ENCODE measurements at places on chromosomes 7 and 10.

- no peak for DNase-seq
These were observed 252.9 kb upstream of the ZMIZ1 start for GRCh38 chr10:78815702-78816334.

GRCh38 chr10:12583891-12584595, 234.7 kb downstream of the CAMK1D start:
- no peak for DNase-seq

GRCh38 chr7:93316730-93317129, 84.6 kb downstream of the VPS50 start:
- DNase-seq: no peak

DNA sequence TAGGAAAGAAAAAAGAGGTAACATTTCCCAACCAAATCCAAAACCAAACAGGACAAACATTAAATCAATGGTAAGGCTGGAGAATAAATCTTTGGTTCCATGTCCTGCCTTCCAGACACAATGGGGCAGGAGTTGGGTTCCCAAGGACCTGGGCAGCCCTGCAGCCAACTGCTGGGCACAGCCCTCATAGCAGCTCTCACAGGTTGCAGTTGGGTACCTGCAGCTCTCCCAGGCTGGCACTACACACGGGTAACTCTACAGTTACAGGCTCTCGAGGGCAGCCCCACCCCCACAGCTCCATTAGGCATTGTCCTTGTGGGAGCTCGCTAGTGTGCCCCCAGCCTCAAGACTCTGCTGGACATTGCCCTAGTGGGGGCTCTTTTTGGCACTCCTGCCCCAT, 7.5 kb downstream of the GRB10 start:
- DNase-seq: no peak

- no peak for DNase-seq
These were observed 144.7 kb downstream of the GRK5 start for GRCh38 chr10:119352042-119352441.

GRCh38 chr7:155360495-155361345, 63.0 kb downstream of the INSIG1 start:
- no peak for DNase-seq

- no peak for DNase-seq
These were observed 41.7 kb upstream of the OPALIN start for GRCh38 chr10:96400465-96400864.

GRCh38 chr10:125333769-125334168, 173.4 kb upstream of the CTBP2 start:
- no peak for DNase-seq

DNA sequence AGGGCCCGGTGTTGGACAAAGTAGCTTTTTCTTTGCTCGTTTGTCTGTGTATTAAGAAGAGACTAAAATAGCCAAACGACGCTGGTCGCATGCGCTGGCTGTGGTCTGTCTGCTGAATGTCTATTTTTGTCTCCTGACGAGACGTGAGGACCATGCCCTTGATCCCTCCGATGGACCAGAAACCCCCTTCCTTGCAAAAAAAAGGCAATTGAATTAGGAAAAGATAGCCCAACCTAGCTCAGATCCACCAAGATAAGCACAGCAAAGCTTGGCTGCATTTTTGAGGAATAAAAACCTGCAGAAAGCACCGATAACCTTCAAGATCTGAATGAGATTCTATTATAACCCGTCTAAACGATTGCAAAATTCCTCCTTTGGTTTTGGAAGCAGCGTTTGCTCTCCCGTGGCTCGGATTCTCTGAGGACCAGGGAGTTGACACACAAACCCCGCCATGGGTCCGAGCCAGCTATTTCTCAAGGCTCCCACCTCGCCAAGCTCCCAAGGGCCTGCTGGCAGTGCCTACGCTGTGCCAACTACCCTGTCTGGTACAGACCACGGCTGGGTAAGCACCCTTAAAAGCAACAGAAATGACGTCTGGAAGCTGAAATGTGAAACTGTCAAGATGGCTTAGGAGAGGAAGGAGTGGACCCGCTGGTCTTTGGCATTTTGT, 17.7 kb upstream of the TTYH3 start:
- DNase-seq: no peak

GRCh38 chr10:15439341-15439842, 68.3 kb upstream of the FAM171A1 start:
- peak; percentile 65 for DNase-seq

- no peak for DNase-seq
These were observed 52.0 kb upstream of the ECHDC3 start for GRCh38 chr10:11689945-11690736.

DNA sequence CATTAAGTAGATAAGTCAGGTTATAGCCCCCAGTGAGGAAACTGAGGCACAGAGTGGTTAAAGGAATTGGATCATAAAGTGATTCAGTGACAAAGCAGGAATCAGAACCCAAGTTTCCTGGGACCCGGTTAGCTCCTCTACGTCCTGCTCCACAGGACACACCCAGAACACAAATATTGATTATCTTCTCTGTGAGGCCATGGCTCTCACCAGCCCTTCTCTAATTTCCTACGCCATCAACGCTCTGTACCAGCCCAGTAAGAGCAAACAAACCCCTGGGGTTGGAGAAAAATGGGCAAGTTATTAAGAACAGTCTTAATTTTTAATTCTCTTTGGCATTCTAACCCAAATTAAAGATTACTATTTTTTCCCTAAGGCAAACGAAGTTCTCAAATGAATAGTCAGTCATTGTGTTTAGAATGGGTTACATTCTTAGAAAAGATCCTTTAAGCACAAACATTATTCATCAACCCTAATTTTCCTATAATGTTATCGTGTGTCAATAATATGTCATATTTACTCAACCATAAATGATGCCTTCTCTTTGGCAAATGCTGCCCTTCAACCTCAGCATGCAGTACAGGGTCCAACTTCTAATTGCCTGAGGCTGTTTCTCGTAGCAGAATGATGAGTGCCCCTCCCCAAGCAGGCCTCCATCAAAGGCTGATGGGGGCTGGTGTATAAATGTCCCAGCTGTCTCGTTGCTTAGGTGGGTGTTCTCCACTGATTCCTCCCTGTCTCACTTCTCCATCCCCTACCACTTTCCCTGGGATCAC, 25.4 kb upstream of the TM9SF3 start:
- DNase-seq: no peak

DNA sequence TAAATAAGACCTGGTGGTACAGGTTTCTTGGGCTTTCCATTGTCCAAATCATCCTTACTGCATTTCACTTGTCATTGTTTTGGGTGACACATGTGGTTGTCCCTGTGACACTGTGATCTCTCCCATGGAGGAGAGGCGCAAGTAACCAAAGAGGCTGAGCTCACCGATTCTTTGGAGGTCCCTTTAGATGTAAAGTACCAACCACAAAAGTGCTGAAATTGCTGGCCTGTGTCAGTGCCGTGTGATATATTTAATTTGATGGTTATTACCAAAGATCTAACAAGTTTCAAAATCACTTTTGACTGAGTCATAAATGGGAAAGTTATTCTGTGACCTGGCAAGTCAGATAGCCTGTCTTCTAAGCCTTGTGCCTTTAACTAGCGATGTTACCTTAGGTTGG, 19.4 kb downstream of the MCM10 start:
- DNase-seq: no peak

- DNase-seq: peak; percentile 52
These were observed 61.1 kb upstream of the NPSR1 start for GRCh38 chr7:34596887-34597286.

Measured in GM23338 (cell line).